ENCODE measurements at places on chromosomes 7 and 10. TPM values are rescaled to one million over a fixed set of nuclear protein-coding genes. Genes with fewer than 3 reads are reported as not detected.

DNA sequence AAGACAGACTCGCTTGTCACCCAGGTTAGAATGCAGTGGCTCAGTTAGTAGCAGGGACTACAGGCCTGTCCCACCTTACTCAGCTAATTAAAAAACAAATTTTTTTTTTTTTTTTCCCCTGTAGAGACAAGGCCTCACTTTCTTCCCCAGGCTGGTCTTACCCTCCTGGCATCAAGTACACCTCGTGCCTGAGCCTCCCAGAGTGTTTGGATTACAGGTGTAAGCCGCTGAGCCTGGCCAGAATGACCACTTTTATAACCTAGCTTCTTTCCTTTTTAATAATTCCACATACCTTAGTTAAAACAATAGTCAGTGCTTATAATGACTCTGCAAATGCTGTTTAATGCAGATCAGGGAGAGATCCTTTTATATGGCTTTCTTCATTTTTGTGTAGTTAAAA, 31.3 kb downstream of the RSBN1L start:
- peaks cover 44% of the 10 kb centered on the region for H3K4me1 ChIP-seq
- no peak overlapping the region for H3K27ac ChIP-seq
- no peaks in the 10 kb centered on the region for H3K36me3 ChIP-seq
- no peak overlapping the region for H3K4me3 ChIP-seq
- DNase-seq, result no peak

DNA sequence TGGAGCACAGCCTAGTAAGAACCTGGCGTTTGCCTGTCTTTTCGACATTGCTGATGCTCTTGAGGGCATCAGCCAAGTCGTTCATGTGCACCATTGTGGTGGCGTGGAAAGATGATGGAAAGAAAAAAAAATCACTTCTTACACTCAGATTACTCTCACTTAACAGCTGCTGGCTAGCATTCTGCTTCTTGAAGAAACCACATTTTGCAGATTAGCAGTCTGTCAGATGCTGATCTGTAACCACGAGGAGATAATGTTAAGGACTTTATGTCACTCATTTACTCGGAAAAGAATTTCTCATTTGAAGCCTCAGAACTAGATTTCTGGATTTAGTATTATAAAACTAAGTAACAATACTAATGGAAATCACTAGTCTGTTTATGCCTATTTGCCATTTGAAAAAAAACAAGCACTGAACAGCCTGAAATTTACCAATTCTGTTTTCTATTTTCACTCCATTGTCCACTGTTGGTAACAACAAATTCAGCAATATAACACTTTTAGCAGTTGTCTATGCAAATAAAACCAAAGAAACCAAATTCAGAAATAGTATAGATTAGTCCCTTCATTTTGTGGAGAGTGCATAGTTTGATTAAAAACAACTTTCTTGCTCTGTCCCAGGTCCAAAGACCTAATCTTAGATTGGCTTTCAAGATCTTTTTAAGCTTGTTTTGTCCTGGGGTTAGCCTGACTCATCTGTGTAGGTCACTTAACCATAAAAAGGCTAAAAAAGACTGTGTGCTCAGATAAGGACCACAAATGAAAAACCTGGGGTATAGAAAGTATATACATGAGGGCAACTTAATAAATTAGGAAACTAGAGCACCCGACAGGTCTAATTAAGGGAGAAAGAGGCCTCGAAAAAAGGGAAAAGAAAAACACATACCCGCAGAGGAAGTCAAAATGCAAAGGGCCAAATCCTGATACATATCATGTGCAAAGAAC, 67.5 kb downstream of the NT5C2 start:
- H3K4me1 ChIP-seq, result peaks cover 39% of the 10 kb centered on the region
- H3K27ac ChIP-seq, result no peak overlapping the region
- DNase-seq, result no peak
- H3K27me3 ChIP-seq, result no peaks in the 10 kb centered on the region
- H3K4me3 ChIP-seq, result no peak overlapping the region

DNA sequence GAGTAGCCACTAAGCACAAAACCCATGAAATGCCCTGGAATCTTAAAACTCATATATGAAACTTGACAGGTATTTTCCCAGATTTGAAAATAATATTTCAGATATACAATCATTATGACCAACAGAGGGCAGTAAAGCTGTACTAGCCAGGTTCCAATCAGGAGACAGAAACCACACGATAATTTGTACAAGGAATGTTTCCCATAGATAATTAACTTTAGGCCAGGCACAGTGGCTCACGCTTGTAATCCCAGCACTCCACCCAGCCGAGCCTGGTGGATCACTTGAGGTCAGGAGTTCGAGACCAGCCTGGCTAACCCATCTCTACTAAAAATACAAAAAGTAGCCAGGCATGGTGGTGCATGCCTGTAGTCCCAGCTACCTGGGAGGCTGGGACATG, 31.0 kb upstream of the NUB1 start:
- no peaks in the 10 kb centered on the region for H3K36me3 ChIP-seq
- no peaks in the 10 kb centered on the region for H3K27me3 ChIP-seq
- H3K27ac ChIP-seq, result no peak overlapping the region
- peaks cover 9% of the 10 kb centered on the region for H3K4me1 ChIP-seq

GRCh38 chr10:3897156-3897555, 112.1 kb upstream of the KLF6 start:
- no peaks in the 10 kb centered on the region for H3K27me3 ChIP-seq
- H3K4me1 ChIP-seq, result peaks cover 9% of the 10 kb centered on the region
- no peak overlapping the region for H3K27ac ChIP-seq
- no peak for DNase-seq

DNA sequence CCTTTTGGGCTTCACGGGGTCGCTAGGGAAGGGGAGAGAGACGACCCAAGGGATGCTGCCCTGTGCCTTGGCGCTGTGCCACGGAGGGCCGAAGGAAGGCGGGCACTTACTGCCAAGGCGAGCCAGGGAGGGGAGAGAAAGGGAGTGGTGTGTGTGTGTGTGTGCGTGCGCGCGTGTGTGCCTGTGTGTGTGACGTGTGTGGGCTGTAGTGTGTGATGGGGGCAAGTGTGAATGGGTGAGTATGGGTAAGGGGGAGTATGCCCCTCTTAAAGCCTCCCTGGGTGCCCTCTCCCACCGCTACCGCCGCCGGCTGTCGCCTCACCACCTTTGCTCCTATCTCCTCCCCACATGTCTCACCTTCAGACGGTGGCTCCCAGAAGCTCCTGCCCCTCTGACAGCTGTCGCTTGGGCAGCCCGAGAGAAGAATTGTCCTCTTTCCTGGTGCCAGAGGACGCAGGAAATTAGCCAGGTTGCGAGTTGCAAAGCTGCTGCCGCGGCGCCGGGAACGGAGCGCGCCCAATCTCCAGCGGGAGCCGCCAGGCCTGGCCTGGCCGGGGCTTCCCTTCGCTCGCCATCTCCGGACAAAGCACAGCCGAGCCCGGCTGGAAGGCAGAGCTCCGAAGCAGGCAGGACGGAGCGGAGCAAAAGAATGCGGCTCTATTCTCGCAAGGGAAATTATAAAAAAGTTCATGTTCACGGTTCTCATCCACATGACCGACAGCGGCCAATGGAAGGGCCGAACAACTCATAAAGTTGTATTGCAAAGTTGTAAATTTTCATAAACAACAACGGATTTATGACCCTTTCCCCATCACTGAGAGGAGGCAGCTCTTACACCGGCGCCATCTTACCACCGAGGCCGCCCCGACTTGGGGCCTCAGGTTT, at the start of gene HOXA3:
TSS of gene HOXA3 (minus strand) at position 653 of the 885 bp plus-strand sequence. CDS start 41,943 bp downstream, outside the sequence.
- DNase-seq, result peak; percentile 5
- peak within 1 kb of the TSS; percentile 38 for H3K4me3 ChIP-seq
- H3K4me1 ChIP-seq, result peaks cover 14% of the 10 kb centered on the region
- no peaks in the 10 kb centered on the region for H3K36me3 ChIP-seq
- peaks cover 91% of the 10 kb centered on the region for H3K27me3 ChIP-seq

DNA sequence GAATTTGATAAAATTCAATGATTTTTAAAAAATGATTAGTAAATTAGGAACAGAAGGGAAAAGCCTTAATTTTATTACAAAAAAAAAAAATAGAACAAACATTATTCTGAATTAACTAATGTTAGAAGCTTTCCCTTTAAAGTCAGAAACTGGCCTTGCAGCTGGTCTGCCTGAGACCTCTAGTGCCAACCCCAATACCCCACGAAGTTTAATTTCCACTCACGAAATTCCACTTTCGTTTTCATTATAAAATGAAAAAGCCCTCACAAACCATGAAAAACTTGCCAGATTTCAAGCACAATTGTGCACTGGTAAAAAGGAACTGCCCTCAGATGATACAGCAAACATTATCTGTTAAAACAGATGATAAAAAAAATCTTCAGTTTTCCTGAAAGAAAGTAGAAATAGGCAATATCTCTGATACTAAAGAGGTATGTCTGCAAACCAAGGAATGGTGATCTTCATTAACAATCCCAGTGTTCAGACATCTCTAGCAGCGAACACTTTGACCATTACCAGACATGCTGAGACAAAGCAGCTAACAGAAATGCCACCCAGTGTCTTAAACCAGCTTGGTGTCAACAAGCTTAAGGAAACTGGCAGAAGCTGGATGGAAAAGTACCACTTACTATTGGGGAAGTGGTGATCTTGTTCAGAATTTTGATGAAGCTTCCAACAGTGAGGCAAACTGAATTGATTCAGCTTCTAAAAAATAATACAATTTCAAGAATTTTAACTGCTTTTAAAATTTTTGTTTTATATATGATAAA, 80.2 kb downstream of the PALS2 start:
- H3K27ac ChIP-seq, result no peak overlapping the region
- no peaks in the 10 kb centered on the region for H3K4me1 ChIP-seq
- peak overlapping the region; percentile 26 for H3K4me3 ChIP-seq
- no peak for DNase-seq
- no peaks in the 10 kb centered on the region for H3K36me3 ChIP-seq

- no peak for DNase-seq
- peaks cover 7% of the 10 kb centered on the region for H3K27me3 ChIP-seq
- no peak overlapping the region for H3K27ac ChIP-seq
- no peaks in the 10 kb centered on the region for H3K4me1 ChIP-seq
- H3K36me3 ChIP-seq, result no peaks in the 10 kb centered on the region
- no peak overlapping the region for H3K4me3 ChIP-seq
Observed at GRCh38 chr10:93080350-93081046, 6.8 kb downstream of the CYP26A1 start.

DNA sequence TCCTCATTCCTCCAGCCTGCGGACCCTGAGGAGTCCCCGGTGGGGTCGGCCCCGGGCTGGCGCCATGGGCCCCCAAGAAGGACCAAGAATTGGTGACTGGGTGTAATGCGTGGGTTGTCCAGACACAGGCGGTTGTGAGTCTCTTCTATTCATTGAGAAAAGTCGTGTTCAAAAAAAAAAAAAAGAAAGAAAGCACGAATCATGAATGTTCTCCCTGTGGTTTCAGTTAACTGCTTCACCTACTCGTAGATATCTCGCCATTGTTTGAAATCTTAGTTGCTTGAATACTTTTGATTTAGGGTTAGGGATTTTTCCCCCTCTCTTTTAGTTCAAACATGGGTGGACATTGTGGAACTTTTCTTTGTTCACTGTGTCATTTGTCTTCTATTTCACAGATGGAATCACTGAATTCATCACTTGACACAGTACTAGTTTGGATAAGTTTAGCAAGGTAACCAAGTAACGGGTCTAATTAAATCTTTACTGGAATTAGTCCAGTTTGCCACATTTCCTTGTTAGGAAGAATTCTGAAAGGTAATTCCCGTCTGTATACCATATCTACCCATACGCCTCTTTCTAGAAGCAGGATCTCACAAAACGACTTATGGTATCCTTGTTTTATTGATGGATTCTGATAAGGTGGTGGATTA, 775 bp downstream of the STARD3NL start:
- no peaks in the 10 kb centered on the region for H3K27me3 ChIP-seq
- peak overlapping the region; percentile 67 for H3K4me3 ChIP-seq
- H3K27ac ChIP-seq, result peak overlapping the region; percentile 95
- peaks cover 40% of the 10 kb centered on the region for H3K4me1 ChIP-seq
- H3K36me3 ChIP-seq, result no peaks in the 10 kb centered on the region
- DNase-seq, result no peak

- H3K27ac ChIP-seq, result no peak overlapping the region
- no peaks in the 10 kb centered on the region for H3K36me3 ChIP-seq
- H3K27me3 ChIP-seq, result no peaks in the 10 kb centered on the region
- DNase-seq, result no peak
- H3K4me1 ChIP-seq, result peaks cover 45% of the 10 kb centered on the region
- no peak overlapping the region for H3K4me3 ChIP-seq
Observed at GRCh38 chr7:32501522-32501921, 6.2 kb downstream of the AVL9 start.

- no peaks in the 10 kb centered on the region for H3K36me3 ChIP-seq
- H3K4me3 ChIP-seq, result no peak overlapping the region
- no peaks in the 10 kb centered on the region for H3K4me1 ChIP-seq
- H3K27me3 ChIP-seq, result no peaks in the 10 kb centered on the region
- H3K27ac ChIP-seq, result no peak overlapping the region
Observed at GRCh38 chr7:94748376-94748775, 92.4 kb upstream of the SGCE start.

DNA sequence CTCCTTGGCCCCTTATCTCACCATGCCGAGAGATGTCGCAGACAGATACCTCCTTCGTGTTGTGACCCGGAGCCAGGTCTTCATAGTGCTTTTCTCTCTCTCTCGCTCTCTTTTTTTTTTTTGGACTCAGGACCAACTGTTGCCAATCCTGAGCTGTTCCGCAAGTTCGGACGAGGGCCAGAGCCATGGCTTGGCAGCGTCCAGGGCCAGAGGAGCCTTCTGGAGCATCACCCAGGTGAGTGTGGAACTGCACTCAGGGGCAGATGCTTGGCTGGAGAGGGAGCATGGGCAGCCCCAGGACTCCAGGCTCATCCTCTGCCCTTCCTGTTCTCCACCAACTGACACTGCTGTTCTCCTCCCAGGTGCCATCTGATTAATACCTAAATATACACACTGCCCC, 7.8 kb downstream of the ZNF862 start:
- H3K27ac ChIP-seq, result no peak overlapping the region
- H3K4me1 ChIP-seq, result no peaks in the 10 kb centered on the region
- no peak overlapping the region for H3K4me3 ChIP-seq
- no peak for DNase-seq
- no peaks in the 10 kb centered on the region for H3K36me3 ChIP-seq
- no peaks in the 10 kb centered on the region for H3K27me3 ChIP-seq

ZP3 gene
- 0.53 TPM for polyA plus RNA-seq

PTPRZ1 gene
- polyA plus RNA-seq, result 0.36 TPM

AKR1C1 gene
- 9.3 TPM for polyA plus RNA-seq

ST8SIA6 gene
- polyA plus RNA-seq, result 3.6 TPM

DRGX gene
- polyA plus RNA-seq, result not detected

All from heart left ventricle (tissue), 16 donors.